ENCODE measurements at places on chromosomes 4 and X.

DNA sequence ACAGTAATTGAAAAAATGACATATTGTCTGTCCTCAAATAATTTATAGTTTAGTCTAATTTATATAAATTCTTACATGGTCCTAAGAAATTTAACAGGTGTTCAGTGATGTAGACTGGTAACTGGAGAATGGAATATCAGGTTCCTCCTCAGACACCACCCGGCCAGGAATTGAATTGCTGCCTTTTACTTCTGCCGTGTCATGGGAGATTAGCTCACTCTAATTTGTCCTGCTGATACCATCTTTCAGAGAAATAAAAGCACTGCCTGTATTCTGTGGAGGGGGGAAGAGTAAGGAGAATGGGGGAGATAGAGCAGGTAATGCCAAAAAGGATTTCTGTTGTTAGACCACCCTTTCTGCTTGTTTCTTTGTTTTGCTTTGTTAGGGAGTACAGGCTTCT, 125.2 kb upstream of the KLHL4 start:
- no peak for DNase-seq

GRCh38 chr4:149095001-149095400, 652.8 kb upstream of the NR3C2 start:
- DNase-seq = no peak

- no peak for DNase-seq
Measured at GRCh38 chr4:104491481-104492182, 3.1 kb downstream of the CXXC4 start.

- no peak for DNase-seq
Measured at GRCh38 chr4:127993151-127993550, 27.9 kb downstream of the ABHD18 start.

DNA sequence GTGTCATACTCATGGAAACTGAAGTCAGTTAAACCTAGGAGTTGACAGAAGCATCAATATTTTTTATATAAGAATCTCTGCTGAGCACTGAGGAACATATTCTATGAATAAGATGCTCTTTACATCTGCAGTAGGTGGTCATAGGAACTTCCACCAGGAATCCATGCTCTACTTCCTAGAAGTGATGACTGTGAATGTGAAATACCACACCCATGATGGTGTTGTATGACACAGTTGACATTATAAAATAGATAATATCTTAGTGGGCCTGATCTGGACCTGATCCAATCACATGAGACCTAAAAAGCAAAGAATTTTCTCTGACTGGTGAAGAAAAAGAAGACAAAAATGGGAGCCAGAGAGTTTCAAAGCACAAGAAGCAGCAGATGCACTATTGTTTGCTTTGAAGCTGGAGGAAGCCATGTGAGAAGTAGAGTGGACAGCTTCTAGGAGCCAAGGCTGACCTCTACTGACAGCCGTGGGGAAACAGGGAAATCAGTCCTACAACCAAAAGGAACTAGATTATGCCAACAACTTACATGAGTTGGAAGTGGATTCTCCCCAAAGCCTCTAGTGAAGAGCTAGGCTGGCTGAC, 68.6 kb upstream of the HS3ST1 start:
- no peak for DNase-seq

GRCh38 chr4:42655921-42656678, 805 bp downstream of the ATP8A1 start:
- no peak for DNase-seq

- DNase-seq = no peak
Measured at GRCh38 chr4:78770091-78770642, 6.0 kb upstream of the BMP2K start.

DNA sequence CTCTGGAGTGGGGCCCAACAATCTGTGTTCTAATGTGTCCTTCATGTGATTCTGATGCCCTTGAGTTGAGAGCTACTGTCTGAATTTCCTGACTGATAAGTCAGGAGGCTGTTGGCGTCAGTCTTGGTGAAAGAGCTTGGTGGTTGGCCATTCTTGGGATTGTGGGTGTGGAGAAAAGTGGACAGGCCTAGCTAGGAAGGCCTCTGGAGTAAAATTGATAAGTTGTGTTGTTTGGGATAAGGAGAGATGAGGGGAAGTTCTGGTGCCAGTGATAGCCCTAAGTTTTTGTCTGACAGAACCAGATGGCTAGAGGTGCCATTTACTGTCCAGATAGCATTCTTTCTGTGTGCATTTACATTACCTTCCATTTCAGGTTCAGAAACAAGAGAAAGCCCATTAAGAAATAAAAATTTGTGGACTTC, 11.7 kb downstream of the NSD2 start:
- DNase-seq = no peak

GRCh38 chr4:1050486-1051213, 39.2 kb downstream of the FGFRL1 start:
- no peak for DNase-seq

GRCh38 chr4:55884093-55884850, 30.8 kb downstream of the EXOC1 start:
- no peak for DNase-seq

GRCh38 chrX:21781525-21781924, 23.6 kb upstream of the SMPX start:
- DNase-seq = no peak

DNA sequence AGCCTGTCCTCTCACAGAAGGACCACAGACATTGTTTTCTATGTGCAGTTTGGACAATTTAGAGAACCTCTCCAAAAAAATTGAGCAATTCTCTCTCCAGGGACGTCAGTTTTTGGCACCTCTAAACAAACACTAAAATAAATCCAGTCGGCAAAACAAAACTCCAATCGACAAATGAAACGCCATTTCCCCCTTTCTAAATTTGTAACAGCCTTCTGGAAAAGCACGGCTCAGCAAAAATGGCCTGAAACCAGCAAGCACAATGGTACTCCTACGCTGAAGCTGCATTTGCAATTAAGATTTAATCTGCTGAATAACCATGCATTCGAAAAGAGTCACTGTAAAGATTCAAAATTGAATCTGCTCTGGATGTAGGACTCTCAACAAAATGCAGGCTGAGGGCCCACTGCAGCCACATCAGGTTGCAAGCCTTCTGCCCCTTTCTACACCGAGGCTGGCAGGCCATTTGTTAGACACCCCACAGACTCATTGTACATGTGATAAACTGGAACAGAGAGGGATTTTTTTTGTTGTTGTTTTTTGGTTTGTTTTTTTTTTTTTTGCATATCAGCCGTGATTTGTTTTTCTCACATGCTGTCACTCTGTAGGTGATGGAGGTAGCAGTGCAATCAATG, 79.9 kb upstream of the MAP3K15 start:
- DNase-seq = no peak

DNA sequence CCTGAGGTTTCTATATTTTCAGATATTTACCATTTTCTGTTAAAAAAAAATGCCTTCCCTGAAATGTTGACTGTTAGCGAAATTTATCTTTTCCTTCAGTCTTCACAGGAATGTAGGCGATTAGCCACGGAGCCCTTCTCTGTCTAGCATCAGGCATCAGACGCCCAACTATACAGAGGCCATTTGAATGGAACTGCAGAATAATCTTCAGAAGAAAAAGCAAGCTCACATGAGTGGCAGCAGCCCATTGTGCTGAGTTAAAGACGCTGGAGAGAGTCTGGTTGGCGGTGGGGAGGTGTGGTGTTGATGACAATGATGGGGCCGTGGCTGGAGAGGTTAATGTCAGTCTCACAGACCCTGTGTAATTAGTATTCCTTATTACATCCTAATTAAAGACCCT, 196.8 kb upstream of the LEF1 start:
- DNase-seq = no peak

DNA sequence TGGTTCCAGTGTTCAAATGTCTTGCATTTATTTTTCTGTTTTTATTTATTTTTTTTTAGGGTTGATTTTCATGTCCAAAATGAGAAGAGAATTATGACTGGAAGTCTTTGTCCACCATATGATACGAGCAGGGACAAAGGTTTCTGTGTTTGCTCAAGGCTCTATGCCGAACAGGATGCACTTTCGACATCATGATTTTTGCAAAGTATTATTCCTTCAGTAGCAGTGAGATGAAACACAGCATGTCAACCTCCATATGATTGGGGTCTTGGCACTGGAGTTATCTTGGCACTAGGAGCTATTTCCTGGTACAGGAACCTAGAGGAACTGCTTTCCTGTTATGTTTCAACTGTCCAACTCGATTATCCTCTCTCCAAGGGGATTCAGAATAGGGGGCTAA, 72.6 kb downstream of the UCHL1 start:
- no peak for DNase-seq

DNA sequence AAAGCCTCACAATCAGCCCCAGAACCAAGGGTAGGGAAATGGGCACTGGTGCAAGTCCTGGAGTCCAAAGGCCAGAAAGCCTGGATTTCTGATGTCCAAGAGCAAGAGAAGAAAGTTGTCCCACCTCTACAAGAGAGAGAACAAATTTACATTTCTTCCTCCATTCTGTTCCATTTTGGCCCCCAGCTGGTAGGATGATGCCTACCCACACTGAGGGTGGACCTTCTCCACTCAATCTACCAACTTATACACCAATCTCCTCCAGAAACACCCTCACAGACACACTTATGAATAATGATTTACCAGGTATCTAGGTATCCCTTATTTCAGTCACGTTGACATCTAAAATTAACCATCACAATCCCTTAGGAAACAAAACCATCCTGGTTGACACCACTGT, 367.8 kb upstream of the GRIA3 start:
- DNase-seq = no peak

GRCh38 chr4:7160439-7160838, 31.9 kb upstream of the SORCS2 start:
- DNase-seq = no peak

DNA sequence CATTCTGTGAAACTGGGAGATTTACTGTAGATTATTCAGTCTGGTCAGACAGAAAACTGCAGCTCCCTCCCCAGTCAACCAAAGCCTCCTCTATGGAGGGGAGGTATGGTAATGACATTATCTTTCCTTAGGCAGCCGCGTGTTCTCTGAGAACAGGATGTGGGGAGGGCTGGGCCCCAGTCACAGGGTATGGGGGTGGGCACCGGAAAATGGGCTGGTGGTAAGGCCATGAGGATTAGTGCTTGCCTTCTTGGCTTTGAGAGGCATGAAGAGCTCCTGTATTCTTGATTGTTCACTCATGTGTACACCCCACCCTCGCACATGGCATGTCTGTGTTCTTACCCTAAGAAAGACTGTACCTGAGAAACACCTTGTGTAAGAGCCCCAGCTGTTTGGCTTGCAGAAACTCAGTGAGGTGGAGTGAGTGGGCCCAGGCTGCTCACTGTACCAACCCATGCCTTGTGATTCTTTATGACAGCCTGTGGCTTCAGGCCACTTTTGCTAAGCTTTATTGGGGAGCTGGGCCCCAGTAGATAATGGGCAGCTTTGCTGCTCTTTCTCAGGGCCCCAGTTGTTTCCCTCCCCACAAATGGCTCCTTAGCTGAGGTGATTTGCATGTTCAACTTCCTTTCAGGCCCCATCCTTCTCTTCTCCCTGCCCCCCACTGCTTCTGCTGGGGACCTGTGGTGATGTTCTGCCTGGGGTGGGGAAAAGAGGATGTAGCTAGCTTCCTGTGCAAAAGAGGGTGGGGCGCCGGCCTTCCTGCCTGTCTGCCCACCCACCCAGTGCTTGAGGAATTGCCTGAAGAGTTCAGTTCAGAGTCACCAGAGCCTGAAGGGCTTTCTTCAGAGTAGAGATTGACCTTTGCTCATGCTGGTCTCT, 30.7 kb downstream of the MSN start:
- peak; percentile 57 for DNase-seq

DNA sequence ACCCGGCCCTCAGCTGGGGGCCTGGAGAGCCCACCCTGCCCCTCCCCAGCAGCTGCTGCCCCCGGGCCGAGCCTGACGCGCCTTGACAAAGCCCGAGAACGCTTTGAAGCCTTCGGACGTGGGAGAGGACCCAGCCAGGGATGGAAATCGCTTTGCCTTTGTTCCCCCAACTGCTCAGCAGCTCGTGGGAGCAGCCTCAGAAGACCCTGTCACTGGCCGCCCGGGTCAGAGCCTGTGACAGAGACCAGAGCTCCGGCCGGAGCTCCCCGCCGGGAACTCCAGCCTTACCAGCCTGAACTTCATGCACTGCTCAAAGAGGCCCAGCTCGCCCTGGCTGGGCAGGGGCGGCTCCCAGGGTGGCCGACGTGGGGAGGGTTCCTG, 2.6 kb upstream of the SLC6A8 start:
- no peak for DNase-seq

GRCh38 chr4:71526637-71527406, 188.0 kb downstream of the SLC4A4 start:
- no peak for DNase-seq

GRCh38 chr4:101258883-101259282, 88.4 kb downstream of the PPP3CA start:
- DNase-seq = no peak

DNA sequence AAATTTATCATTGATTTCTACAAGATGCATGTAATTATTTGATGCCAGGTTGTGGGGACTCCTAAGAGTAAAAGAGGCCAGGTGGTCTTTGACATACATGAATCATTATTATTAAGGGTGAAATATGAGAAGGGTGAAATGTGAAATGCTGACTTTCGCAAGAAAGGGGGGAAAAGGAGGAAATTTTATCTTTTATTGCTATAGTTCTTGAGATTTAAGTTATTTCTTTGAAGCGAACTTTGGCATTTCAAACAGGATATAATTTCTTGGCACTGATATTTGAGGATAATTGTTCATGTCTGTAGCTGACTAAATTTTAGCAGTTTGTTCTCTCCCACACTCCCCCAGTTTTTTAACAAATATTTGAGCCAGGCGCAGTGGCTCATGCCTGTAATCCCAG, 80.1 kb downstream of the TMEM131L start:
- no peak for DNase-seq

- DNase-seq = no peak
Measured at GRCh38 chr4:76543378-76543777, 108.3 kb downstream of the SHROOM3 start.

DNA sequence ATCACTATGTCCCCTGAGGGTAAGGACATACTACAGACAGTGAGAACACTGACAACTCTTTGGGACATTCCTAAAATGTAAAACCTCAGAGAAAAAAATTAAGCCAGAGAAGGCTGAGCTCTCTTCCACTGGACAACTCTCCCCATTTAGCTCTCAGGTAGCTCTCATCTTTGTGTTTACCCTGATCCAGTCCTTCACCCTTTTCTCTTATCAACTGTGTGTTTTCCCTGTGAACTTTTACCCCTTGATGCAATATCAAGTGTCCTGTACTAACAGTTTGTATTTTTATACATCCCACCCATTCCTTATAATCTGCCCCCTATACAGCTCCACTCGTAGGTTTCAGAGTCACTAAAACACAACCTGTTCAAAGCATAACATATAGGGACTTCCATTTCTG, 182.6 kb downstream of the STIM2 start:
- no peak for DNase-seq

- no peak for DNase-seq
Measured at GRCh38 chrX:80267790-80268189, 152.5 kb upstream of the TENT5D start.

GRCh38 chr4:184420402-184420801, 53.9 kb downstream of the IRF2 start:
- no peak for DNase-seq

DNA sequence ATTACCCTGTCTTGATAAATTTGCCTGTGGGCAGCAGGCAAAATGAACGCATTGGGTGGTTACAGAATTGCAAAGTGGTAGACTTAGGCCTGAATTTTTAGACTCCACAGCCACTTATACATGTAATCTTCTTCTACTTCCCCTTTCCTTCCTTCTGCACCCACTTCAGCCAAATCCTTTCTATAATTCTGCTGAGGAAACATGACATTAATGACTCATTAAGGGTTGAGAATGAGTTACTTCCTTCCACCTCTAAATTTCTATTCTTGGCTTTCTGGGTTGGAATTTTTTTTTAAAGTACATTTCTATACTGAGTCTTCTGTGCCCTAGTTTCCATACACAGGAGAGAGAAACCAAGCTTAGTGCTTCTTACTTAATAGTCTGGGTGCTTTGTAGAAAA, 10.1 kb downstream of the PAPSS1 start:
- DNase-seq = no peak

- no peak for DNase-seq
Measured at GRCh38 chrX:10190367-10190766, 33.6 kb downstream of the CLCN4 start.

All from activated CD4-positive, alpha-beta T cell treated with anti-CD3 and anti-CD28 coated beads for 24 hours (primary cell).